Activated CD8-positive, alpha-beta memory T cell treated with anti-CD3 and anti-CD28 coated beads for 4 hours (primary cell): ENCODE measurements at places on chromosomes 6 and 20.

DNA sequence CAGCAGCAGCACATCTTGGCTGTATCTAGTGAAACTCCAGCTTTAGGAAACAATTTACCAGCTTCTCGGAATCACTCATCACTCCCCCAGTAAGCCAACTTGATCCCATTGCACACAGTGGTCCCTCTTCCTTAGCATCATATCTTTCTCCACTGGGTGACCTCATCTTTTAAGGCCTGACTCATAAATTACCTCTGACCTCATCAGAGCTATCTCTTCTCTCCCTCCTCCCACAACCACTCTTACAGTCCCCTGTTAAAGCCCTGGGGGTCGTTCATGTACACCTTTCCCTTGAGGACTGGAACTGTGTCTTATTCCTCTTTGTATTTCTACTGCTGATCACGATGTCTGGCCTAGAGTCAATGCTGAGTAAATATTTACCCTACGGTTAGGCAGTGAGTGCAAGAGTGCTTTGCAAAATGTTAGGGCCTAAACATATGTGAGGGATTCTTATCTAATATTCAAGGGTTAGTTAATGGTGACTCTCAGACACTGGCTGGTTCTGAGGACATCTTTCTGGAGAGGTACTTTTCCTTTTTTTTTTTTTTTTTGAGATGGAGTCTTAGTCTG, 187.2 kb downstream of the LRFN2 start:
- no peak for DNase-seq

GRCh38 chr20:40865095-40865494, 163.5 kb upstream of the TOP1 start:
- DNase-seq = no peak

GRCh38 chr20:57522380-57523140, 2.4 kb downstream of the CTCFL start:
- DNase-seq = no peak

- no peak for DNase-seq
Observed at GRCh38 chr6:34791164-34791700, 651 bp upstream of the BLTP3A start.

DNA sequence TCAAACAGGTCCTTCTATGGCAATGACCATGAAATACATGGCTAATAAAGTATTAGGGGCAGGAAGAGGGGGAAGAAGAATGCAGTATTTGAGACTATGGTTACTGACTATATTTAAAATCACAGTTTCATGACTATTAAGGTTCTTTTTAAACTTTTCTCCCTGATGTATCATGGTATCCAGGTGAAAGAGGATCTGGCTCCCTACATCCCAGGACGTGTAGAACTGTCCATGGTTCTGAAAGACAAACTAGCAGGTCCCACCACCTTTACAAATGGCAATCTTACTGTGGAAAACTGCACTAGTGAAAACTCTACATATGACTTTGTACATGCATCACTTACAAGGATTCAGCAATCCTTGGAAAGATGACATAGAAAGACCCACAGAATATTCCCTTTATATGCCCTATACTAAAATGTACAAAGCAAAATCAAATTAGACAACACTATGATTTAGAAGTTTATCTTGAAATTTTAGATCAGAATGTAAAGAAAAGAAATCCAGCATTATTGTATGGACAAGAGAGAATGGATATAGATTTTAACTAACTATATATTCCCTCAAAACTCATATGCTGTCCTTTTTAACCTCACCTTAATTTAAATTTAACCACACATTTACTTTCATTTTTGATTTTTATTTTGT, 33.5 kb downstream of the RPP21 start:
- no peak for DNase-seq

GRCh38 chr6:96963809-96964208, 39.3 kb downstream of the KLHL32 start:
- DNase-seq = no peak

DNA sequence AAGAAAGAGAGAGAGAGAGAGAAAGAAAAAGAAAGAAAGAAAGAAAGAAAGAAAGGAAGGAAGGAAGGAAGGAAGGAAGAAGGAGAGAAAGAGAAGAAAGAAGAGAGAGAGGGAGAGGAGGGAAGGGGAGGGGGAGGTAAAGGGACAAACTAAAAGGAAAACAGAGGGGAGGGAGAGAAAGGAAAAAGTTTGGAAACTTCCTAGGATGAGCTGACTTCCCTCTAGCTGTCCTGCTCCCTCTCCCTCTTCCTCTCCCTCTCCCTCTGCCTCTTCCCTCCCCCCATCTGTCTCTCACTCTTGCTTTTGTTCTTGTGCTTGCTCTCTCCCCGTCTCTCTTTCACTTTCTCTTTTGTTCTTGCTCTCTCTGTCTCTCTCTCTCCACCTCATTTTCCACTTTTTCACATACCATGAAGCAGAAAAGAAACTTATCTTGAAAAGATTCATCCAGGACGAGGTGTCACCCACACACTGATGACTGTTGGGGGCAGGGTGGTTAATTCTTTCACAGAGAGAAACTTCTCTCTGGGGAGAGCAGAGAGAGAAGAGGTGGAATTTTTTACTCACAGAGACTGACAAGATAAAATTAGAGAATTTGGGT, 56.4 kb upstream of the DUSP22 start:
- DNase-seq = peak; percentile 41

- DNase-seq = no peak
Observed at GRCh38 chr6:160177220-160177619, 55.6 kb downstream of the SLC22A1 start.

GRCh38 chr6:166908811-166909210, 47.5 kb downstream of the RNASET2 start:
- DNase-seq = no peak

GRCh38 chr20:37871751-37872150, 31.2 kb upstream of the VSTM2L start:
- DNase-seq = no peak

DNA sequence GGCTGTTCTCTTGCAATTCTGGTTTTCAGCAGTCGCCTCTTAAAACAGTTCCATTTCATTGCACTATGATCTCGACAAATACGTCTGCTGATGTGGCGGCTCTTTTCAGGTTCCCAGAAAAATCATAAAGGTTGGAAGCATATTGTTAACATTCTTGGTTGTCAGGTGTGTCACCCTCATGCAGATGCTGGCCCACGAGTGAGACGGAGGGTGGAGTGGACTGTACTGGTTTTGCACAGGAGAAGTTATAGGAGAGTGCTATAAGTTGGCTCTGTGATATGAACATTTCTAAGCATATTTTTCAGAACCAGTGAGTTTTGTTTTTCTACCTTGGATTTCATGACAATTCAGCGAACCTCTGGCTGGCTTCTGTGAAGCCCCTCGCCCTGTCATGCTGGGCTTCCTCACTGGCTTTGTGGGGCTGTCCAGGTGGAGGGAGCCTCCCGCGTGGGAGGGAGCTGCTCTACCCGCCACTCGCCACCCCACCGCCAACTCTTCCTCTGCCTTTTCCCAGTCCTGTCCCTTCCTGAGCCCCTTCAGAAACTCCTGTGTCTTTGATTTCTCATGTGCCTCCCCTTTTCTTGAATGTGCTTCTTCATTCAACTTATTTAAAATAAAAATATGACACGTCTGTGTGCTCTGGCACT, 10.6 kb downstream of the IRF4 start:
- no peak for DNase-seq

GRCh38 chr20:33162753-33163152, 5.2 kb upstream of the BPIFA2 start:
- DNase-seq = no peak

DNA sequence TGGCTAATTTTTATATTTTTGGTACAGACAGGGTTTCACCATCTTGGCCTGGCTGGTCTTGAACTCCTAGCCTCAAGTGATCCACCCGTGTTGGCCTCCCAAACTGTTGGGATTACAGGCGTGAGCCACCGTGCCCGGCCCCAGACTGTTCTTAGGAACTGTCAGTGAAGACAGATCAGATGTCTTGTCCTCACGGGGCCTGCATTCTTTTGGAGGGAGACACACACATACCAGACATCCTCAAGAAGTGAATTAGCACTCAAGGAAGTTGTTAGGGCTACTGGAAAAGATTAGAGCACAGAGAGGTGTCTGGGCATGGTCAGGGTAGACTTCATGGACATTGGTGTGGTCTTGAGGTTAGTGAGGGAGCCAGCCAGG, 10.3 kb upstream of the LPIN3 start:
- no peak for DNase-seq
